ENCODE measurements at places on chromosomes 1 and 21.

DNA sequence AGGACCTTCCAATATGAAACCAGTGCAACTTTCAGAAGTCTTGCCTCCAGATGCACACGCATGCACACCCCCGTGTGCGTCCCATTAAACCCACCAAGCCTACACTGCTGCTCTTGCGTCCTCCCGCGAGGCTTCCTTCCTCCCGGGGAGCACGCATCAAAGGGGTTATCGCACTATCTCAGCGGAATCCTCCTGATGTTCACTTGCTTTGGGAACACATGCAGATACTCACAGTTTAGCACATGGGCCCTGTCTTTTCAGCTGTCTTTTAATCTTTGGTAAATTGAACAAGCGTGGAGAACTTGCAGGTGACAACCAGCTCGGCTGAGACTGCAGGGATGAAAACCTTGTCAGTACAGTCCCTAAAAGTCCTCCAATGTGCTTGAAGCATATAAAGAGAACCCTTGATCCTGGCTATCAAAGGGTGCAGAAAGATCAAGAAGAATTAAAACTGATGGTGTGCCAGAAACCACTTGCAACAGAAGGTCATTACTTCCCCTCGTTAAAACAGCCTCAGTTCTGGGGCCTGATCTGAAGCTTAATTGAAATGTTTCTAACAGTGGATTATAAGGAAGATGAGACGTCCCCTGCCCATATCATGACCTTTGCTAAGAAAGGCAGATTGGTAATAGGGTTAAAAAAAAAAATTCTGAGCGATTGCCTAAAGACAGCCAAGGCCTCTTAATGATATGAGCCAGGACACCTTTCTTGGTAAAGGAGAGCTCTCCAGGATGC, 149.4 kb upstream of the LMO4 start:
- no peak for DNase-seq

- DNase-seq = no peak
These were observed 18.4 kb downstream of the ADAMTS1 start for GRCh38 chr21:26826801-26827200.

DNA sequence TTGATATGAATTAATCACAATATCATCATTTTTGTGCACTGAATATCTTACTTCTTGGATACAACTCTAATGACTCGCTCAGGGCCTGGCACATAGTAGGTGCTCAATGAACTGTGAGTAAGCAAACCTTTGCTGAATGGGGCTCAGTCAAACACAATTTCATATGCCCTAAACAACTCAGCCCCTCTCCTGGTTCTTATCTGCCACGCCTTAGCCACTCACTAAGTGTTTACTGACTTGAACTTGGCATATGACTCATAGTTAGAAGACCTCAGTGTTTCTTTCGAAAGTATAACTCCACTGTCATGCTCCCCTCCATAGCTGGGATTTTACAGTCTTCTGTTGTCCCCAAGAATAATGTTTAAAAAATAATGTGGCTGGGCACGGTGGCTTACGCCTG, 4.8 kb upstream of the IFNLR1 start:
- peak; percentile 48 for DNase-seq

- no peak for DNase-seq
These were observed 33.1 kb downstream of the LPAR3 start for GRCh38 chr1:84859866-84860265.

- DNase-seq = no peak
These were observed 50.5 kb downstream of the SIK1 start for GRCh38 chr21:43376478-43376882.

DNA sequence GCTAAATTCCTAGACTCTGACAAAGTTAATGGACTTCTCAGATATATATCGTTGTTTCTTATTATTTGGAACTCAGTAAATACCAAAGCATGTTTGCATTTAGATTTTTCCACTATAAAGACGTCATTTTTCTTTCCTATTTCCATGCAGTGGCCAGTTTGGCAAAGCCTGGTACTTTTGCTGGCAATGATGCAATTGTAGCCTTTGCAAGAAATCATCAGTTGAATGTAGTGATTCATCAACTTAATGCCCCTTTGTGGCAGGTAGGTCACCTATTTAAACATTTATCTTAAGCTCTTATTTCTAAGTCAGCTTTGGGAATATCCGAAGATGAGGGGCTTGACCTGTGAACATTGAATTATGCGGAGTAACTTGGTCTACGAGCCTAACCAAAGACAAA, 12.0 kb downstream of the OTUD3 start:
- DNase-seq = no peak

DNA sequence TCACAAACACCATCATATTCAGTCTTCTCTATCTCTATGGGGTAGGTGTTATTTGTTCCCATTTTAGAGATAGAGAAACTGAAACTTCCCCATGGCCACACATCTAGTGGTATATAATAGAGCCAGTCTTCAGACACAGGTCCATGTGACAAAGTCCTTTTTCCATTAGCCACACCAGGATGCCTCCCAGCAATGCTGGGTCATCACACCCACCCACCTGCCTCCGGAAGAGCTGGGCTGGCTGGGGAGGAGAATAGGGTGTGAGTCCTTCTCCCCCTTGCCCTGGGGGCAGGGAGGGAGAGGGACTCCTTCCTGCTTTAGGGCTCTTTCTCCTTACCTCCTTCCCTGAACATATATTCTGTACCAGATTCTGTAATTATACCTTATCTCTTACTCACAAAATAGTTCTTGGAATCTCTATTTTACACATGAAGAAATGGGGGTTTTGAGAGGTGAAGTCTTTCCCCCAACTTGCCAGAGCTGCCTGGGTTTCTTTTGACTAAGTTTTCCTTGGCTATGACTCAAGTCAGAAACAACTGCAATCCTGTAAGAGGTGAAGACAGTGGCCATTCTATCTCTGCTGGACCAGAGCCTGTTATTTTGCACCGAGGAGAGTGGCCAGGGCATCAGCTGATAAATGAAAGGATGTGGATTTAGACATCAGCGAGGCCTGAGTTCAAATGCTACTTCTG, 30.0 kb downstream of the SOX13 start:
- peak; percentile 29 for DNase-seq

GRCh38 chr1:4563586-4563985, 90.8 kb upstream of the AJAP1 start:
- no peak for DNase-seq

GRCh38 chr1:18305182-18305795, 175.4 kb upstream of the KLHDC7A start:
- DNase-seq = no peak

DNA sequence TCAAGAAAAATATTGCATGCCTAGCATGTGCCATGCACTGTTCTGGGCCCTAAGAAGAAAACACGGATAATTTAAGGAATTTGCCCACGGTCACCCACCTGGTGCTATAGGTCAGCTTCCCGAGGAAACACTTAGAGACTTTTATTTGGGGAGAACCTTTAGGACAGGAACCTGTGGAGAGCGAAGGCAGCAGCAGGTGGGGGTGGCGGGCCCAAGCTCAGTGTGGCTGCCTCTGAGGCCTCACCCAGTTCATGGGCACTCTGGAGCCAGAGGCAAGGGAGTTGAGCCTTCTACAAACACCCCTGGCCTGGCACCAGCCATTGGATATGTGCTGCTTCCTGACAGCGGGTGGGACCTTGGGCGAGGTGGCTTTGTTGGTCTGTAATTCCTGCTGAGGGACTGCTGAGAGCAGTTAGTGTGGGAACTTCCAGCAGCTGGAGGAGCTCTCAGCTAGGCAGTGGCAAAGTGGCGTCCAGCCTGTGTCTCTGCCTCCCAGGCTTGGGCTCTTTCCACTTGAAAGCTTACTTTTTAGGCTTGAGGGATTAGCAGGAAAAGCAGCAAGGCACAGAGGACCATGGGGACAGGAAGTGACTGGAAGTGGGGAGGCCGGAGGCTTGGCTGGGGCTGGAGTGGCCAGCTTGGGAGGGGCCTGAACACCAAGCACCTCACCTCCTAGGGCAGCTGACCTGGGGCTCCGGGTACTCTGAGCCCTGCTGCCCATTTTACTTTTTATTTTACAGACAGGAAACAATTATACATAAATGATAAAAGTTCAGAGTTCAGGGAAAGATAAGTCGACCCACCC, 19.1 kb downstream of the MRPL37 start:
- no peak for DNase-seq

GRCh38 chr21:36069713-36070583, at the start of gene CBR1:
CBR1 (plus strand) TSS chr21:36070024; CDS start chr21:36070116, 92 bp downstream.
- DNase-seq = peak; percentile 94

DNA sequence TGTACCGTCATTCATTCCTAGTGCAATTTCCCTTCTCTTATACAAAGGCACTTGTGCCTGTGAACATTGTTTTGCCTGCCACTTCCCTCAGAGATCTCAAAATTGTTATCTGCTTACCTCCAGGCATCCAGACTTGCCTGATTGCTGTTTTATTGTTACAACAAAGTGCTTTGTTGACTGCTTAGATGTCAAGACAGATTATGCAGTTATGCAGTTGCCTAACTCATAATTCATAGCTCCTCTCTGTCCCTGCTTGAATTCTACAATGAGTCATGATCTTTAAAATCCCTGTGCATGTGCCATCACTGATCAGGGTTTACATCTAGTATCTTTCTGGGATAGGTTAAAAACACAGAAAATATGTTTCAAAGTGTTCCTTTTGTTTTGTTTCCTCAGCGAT, 24.5 kb downstream of the CXADR start:
- DNase-seq = no peak

GRCh38 chr1:30172757-30173156, 550.6 kb downstream of the MATN1 start:
- no peak for DNase-seq

- DNase-seq = no peak
These were observed 165.1 kb upstream of the SNX7 start for GRCh38 chr1:98496256-98496995.

DNA sequence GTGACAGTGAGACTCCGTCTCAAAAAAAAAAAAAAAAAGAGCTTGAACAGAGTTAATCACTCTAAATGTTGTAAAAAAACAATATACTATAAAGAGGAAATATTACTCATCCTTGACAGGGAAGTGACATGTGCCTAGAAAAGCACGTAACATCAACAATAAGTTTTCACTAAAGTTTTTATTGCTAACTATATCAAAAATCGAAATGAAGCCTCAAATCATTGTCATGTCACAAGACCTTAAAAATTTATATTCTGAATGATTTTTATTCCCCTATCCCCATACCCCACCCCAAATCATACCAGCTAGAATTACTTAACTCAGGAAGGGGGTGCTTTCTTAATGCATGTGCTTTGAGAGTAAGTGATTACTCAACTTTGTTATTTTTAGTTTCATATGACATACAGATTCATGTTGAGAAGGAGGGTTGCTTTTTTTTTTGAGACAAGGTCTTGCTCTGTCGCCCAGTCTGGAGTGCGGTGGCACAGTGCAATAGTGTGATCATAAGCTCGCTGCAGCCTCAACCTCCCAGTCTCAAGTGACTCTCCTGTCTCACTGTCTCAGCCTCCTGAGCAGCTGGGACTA, 53.6 kb upstream of the MUTYH start:
- no peak for DNase-seq

DNA sequence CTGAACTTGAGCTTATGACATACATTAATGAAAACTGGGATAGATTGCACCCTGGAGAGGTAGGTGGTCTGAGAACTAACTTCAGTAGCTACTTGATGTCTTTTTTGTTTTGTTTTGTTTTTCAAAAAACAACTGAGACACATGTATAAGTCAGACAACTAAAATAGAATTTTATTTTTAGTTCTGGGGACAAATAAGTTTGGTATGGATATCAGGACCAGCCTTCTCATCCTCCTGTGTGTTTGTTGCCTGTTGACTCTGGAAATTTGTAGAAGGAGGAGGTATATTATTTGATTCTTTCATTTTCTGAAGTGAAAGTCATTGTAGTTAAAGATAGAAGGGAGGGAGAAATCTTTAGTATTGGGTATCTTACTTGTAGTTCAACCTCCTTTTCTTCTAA, 41.5 kb downstream of the MTF2 start:
- no peak for DNase-seq

- no peak for DNase-seq
These were observed 6.8 kb downstream of the RPE65 start for GRCh38 chr1:68442822-68443556.

GRCh38 chr1:14836426-14837140, 238.1 kb downstream of the KAZN start:
- DNase-seq = no peak

DNA sequence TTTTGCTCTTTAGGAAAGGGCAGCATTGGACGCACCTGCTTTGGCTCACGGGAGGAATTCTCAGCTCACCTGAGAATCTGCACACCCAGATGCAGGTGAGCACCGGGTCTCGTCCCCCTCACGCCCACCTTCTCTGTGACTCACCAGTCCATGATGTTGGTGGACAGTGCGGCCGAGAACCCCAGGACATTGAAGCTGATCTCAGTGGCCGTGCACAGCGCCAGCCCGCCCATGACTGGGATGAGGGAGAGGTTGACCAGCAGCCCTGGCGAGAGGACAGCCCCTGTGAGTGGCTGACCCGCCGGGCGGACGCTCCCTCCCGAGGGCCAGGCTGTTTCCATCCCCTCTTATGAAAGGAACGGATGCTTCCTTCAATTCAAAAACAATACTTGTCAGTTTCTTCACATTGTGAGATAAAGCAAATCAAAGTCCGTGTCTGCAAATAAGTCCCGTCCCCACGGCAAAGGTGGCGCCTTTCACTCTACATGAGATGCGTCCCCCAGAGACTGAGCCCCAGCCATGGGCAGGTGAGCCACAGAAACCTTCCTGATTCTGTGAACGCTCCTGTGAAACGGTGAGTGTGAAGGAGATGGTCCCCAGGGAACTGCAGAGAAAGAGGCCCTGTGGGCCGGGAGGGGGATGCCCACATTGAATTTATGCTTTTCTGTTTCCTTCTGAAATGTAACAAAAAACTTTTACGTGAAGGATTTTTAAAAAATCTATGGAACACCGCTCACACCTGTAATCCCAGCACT, 12.7 kb upstream of the CDK11B start:
- no peak for DNase-seq

GRCh38 chr1:168467452-168467851, 76.3 kb downstream of the XCL2 start:
- DNase-seq = no peak

DNA sequence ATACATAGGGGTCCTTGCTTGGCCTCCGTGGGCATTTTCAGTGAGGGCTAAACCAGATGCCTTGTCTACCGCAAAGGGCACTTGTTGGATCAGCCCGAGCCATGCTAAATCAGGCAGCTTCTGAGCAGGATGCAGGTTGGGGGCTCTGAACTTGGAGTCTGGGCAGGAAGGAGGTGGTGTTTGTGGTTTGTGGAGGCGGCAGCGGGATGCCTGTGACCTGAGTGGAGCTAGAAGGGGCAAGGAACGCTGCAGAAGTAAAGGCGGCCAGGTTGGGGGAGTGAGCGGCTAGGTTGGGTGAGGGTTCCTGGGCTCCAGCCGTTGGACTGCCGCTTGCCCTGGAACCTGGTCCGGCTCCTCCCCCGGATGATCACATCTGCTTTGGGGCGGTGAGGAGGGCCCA, 183.9 kb downstream of the CAMTA1 start:
- no peak for DNase-seq

GRCh38 chr1:105793536-105794146, 1262.8 kb upstream of the PRMT6 start:
- no peak for DNase-seq

GRCh38 chr1:94578856-94579255, 37.3 kb upstream of the F3 start:
- no peak for DNase-seq

- DNase-seq = no peak
These were observed 12.2 kb downstream of the AMY1C start for GRCh38 chr1:103761896-103762295.

All from CD8-positive, alpha-beta T cell (primary cell).